Stimulated activated CD8-positive, alpha-beta memory T cell treated with anti-CD3 and anti-CD28 coated beads, Interleukin-4, amount 100 ng/mL, for 4 hours (primary cell): ENCODE measurements at places on chromosomes 12 and 14.

DNA sequence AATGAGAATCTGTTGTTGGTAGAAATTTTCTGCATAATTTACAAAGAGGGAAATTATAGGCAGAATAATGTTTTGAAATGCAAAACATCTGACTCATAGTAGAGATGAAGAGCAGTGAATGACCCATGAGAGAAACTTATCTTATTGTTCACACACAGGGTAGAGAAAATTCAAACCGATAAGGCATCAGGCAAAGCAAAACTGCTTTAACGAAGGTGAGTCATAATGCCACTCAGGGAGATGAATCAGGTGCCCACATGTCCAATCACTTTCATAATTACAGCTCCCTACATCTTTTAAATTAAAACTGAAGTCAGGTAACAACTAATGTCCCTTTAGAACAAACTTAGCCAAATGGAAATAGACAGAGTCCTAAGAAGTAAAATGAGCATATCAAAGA, 265.6 kb upstream of the GARIN6 start:
- no peak for DNase-seq

DNA sequence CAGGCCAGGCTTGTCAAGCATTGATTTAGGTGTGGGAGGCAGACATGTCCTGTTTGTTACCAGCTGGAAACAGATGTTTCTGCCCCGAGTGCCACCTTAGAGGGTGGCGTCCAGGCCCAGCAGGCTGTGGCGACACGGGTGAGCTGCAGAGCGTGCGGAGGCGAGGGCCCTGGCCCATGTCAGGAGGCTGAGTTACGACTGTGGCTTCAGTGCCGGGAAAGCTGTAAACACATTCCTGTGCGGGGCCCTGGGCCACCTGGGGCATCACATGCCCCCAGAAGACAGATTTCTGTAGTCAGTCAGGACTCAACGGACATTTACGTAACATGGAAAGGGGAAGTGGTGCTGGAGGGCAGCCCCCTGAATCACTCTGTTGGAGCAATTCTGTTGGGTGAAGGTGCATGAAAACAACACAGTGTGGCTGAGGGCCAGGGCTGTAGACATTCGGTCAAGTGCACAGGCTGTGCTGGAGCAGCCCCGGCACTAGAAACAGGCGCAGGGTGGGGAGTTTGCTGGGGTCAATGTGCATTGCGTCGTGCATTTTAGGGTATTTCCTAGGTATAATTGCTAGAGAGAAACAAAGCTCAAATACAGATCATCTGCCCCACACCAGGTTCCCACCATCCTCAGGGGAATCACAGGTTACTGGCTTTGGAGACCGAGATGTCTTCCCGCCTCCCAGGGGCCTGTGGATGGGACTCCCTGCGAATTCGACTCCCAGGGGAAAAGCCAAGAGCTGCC, 291.8 kb downstream of the TMEM121 start:
- no peak for DNase-seq

DNA sequence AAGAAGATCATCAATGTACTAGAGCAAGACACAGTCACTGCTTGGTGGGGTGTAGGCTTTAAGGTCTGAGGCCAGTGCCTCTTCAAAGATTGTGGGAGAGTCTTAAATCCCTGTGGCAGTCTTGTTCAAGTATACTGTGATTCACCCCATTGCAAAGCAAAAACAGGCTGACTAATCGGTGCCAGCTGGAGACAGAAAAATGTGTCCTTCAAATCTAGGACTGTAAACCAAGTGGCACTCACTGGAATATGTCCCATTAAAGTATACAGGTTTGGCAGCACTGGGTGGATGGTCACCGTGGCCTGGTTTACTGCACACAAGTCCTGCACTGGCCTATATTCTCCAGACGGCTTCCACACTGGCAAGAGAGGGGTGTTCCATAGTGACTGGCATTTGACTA, 1315.3 kb downstream of the TMEM121 start:
- DNase-seq = no peak

DNA sequence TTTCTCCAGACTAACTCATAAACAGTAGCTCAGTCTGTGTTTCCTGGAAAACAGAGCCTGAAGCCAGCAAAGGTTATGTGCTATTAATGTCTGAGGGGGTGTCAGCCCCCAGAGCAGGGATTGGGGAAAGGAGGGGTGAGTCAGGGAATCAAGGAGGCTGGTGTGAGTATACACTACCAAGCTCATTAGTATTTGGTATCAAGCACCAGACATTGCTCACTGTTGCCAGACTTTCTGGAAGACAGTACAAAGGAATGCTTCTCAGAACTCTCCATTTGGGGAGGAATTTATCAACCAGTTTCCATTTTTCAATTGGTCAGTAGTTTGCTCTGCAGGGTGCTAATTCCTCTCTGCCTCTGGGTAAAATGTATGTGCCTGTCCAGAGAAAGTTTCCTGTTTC, 443.4 kb downstream of the GLT1D1 start:
- no peak for DNase-seq

GRCh38 chr14:28596391-28596790, 170.2 kb upstream of the FOXG1 start:
- DNase-seq = no peak

GRCh38 chr14:102007916-102008418, 43.6 kb downstream of the DYNC1H1 start:
- DNase-seq = no peak

DNA sequence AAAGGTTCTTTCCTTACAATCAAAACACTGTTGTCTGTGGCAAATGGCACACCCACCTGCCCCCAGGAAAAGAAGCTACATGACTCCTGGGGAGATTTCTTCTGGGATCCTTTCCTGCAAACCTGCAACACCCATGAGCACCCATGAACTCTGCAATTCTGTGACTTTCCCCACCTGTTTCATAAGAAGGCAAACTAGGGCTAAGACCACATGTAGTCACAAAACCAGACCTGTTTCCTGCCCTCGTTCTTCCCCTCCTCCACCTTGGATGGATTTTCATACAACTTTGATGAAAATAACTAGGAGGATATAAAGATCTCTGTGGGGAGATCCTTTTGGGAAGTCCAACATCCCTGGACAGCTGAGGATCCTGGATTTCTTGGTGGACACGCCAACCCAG, 1084.7 kb downstream of the BCL11B start:
- DNase-seq = no peak

DNA sequence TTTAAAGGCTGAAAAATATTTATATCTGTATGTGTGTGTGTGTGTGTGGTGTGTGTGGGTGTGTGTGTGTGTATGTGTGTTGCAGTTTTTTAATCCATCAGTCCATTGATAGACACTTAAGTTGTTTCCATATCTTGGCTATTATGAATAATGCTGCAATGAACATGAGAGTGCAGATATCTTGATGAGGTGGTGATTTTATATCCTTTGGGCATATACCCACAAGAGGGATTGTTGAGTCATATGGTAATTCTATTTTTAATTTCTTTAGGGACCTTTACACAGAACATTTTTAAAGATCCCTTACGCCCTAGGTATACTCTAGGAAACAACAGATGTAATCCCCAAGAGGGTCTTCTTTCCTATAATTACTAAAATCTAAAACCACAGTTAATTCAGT, 154.5 kb upstream of the CLEC14A start:
- no peak for DNase-seq

DNA sequence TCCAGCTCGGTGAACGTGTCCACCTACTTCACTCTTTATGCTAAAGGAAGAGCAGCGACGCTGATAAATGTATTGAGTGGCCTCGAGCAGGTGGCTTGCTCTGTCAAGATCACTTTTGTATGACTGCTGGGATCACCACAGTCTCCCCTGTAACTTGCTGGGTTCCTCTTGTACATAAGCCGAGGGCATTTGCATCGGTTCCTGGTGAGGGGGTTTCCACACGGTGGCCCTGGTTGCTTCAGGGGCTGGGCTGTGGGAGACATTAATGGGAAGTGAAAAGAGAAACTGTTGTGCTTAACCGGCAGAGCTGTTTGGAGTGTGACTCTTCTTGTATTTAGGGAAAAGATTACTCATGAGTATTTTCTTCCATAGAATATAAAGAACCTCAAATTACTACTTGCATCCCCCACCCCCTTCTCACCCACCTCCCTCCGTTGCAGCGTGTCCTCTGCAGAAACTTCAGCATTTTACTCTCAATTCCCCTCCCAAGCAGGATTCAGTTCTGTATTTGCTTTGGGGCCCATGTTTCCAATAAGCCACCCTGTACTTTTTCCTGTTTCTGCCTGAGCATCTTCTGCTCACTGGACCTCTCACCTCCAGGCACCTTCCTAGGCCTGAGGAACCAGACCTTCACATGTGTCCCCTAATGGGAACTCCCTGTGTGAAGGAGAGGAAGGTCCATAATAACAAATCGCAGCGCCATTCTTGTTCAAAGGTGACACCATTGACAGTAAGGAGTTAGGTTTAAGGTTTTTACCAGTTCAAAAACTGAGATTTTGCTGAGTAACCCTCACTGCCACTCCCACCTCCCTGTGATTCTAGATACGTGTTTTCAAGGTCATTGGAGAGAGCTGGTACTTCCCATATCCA, 187.0 kb downstream of the ETV6 start:
- no peak for DNase-seq

GRCh38 chr12:25063873-25064628, 115.2 kb upstream of the BCAT1 start:
- no peak for DNase-seq

DNA sequence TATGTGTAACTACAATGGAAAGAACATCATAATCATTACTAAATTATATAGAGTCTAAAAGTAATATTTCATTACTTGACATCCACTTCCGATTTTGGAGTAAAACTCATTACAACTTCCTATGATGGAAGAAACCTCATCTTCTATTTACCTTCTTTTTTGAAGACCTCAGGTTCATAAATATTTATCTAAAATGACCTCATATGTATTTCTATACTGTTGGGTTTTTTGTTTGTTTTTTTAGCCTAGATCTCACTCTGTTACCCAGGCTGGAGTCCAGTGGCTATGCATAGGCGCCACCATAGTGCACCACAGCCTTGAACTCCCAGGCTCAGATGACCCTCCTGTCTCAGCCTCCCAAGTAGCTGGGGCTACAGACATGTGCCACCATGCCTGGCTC, 39.9 kb upstream of the BMAL2 start:
- DNase-seq = no peak

- no peak for DNase-seq
Observed at GRCh38 chr12:109671502-109671901, 42.1 kb upstream of the FAM222A start.

DNA sequence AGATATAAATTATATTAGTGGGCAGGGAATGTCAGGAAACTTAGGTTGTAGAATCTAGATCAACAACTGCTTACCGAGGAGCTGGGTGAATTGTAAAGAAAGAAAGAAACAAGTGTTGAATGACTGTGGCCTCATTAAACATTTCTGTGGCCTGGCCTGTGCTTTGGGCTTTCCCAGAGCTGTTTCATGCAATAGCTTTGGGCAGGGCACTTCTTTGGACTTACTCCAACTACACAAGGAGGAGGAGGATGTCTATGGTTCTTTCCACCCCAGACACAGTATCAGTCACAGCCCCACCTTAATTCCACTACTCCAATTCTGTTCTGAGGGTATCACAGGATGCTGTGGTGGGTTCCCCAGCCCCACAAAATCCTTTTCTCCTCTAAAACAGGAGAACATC, 38.0 kb downstream of the DPF3 start:
- no peak for DNase-seq

- no peak for DNase-seq
Observed at GRCh38 chr12:62668782-62669181, 202.2 kb downstream of the MON2 start.

DNA sequence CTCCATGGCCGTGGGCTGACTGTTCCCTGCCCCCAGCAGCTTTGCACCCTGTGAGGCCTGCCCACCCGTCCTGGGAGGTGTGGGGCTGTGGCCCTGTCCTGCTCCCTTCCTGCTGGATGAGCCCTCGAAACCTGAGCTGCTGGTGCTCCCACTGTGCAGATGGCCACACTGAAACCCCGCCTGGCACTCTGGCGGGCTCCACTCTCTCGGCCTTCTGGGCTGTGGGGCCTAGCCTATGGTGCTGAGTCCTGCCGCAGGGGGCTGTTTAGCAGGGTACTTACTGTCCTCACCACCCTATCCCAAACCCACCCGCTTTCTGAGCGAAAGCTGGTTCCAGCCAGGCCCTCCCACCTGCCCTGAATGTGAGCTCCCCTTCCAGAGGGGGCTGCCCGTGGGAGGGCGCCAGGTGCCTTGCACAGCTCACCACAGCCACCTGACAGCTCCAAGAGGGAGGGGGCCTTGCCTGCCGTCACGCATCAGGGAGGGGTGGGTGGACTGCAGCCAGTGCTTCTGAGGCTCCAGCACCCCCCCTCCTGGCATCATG, 7.3 kb downstream of the SLC25A47 start:
- no peak for DNase-seq

DNA sequence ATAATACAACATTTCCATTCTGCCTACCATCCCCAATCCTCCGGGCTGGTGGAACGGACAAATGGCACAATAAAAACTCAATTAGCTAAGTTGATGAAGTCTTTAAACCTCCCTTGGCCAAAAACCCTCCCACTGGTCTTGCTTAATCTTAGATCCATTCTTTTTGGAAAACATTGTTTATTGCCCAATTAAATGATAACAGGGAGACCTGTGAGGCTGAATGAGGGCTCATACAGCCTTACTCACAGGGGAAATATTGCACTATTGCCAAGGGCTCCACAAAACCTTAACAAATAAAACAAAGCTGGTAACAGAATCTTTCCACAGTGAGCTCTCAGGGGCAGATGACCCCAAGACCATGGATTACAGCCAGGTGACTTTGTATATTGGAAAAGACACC, 7.8 kb upstream of the PSMC1 start:
- no peak for DNase-seq

DNA sequence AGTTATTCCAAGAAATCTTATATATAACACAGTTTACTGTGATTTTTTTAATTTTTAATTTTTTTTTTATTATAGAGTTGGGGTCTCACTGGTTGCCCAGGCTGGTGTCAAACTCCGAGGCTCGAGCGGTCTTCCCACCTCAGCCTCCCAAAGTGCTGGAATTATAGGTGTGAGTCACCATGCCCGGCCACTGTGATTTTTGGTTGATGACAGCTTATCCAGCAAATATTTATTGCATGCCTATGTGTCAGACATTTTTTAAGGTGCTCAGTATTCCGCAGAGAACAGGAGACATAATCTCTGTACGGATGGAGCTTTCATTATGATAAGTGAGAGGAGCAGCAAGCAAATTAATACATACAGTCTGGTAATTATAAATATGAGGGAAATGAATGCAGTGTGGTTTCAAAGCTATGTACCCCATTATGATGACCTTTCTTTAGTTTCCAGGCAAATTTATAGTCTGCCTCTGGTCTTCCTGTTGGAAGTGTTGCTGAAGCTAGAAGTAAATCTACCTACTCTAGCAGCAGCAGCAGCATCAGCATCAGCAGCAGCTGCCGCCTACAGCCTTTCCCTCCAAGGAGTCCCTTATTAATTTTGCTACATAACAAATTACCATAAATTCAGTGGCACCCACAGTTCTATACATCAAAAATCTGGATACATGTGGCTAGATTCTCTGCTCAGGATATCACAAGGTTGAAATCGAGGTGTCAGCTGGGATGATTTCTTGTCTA, 32.3 kb downstream of the FRS2 start:
- no peak for DNase-seq

GRCh38 chr12:50057000-50057841, at the start of gene ASIC1:
TSS of gene ASIC1 (plus strand) at chr12:50057596. CDS start at chr12:50058767, 1,171 bp downstream.
- peak; percentile 18 for DNase-seq

- DNase-seq = no peak
Observed at GRCh38 chr14:72740966-72741825, 152.7 kb downstream of the DPF3 start.
